ENCODE measurements at places on chromosomes 16 and 17.

DNA sequence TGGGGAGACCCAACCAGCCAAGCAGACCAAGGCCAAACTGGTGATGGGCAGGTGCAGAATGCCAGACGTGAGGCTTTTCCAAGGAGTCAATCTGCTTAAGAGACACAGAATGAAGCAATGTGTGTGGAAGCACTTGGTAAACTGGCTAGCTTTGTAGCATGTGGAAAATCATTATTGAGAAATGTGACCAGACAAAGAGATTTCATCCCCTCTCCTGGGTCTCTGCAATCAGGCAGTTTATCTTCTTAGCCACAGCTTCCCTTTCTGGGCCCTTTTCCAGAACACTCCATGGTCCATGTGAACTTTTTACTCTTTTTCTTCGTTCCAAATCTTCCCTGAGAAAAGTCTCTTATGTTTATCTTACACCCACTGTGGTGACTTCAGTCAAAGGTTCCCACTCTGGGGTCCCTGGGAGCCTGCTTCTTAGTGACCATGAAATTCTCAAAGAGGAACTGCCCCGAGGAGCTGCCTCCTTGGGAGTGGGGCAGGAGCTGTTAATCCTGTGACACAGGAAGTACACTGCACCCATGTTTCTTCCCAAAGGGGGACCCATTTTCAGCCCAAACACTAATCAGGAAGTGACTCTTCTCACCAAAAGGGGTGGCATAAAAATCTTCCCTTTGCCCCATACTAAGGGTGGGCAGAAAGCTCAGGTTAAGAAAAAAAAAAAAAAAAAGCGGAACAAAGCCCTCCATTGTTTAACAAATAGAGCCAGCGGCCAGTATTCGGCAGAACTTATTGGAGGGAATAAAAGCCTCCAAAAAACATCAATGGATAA, 346.2 kb upstream of the ASIC2 start:
- DNase-seq: no peak

DNA sequence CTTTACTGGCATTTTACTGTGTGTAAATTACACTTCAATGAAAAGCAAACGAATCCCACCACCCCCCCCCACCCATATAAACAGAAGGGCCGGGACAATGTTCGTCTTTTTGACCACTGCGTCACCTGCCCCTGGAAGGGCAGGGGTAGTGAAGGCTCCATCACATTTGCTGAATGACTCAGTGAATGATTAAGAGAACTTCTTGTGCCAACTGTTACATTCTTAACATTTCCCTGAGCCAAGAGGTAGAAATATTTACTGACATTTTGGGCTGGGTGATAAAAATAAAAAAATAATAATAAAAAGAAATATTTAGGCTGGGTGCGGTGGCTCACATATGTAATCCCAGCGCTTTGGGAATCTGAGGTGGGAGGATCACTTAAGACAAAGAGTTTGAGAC, 24.1 kb downstream of the C16orf96 start:
- no peak for DNase-seq

- no peak for DNase-seq
Observed at GRCh38 chr17:78779850-78780249, 2.2 kb downstream of the CYTH1 start.

GRCh38 chr16:70738083-70738977, 52.5 kb upstream of the MTSS2 start:
- DNase-seq: no peak

DNA sequence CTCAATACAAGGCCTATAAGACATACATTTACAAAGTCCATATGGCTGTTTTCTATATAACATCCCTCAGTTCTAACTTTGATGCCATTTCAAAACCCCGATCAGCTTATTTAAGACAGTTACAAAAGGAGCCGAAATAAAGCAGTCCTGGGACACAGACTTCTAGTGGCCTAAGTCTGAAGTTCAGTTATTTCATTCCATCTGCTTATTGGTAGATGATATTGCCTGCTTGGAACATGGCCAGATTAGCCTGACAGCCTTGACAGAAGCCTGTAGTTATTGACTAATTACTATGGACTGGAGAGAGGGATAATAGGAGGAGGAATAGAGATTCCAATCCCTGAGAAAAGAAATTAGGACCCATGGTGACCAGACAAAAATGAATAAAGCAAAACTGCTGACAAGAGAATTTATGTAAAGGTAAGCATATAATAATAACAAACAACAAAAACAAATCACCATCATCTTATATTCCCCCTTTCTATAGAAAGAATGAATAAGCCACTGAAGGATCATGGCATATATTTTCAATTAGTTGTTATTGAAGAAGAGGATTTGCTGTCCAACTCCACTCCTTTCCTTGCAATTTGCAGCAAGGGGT, 206.3 kb upstream of the TOM1L1 start:
- no peak for DNase-seq

DNA sequence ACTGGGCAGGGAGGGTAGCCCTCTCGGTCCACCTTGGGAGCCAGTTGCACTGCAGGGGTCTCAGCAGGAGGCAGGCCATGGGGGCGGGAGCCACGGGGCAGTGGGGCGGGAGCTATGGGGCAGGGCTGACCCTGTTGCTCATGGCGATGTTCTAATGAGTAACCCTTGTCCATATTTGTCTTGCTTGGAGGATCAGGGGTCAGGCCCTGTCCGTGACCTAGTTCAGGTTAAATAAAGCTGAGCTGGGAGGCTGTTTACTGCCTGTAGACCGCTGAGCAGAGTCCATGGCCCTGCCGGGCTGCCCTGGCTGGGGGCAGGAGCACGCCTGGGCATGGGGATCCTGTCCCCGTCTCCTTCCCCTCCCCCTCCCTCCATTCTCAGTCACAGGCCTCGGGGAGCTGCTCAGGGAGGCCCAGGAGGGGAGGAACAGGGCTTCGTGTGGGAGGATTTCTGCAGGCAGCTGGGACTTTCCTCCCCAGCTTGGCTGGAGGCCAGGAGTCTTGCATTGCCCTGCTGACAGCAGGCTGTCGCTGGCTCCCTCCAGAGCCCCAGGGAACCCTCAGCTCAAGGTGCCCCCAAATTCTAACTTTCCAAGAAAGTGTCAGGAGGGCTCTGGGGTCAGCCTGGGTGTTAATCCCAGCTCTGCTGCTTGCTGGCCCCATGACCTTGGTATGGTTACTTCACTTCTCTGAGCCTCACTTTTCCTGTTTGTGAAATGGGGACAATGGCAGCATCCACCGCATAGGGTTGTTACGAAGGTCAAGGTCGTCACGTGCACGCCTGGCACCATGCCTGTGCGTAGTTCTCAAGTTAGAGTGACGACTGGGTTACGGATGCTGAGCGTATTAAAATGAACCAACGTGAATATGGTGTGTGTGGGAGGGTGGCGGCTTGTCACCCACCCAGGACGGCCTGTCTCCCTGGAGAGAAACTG, 6.1 kb upstream of the SERPINF2 start:
- peak; percentile 83 for DNase-seq

GRCh38 chr17:977166-977565, 2.4 kb downstream of the NXN start:
- DNase-seq: no peak

DNA sequence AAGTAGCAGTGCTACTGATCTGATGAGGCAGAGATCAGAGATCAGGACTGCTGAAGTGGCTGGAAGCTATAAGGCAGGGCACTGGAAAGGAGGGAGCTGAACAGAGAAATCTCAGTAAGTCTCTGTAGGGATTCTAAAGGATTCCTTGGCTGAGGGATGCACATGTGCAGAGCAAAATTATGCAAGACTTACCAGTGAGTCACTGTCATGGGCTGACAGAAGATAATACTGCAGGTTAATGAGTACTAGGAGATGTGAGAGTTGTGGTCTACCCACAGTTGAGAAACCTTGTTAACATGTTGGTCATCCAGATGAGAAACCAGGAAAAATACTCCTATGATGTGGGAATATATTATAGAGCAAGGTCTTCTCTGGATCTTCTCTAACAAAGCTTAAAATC, 378.1 kb downstream of the HAPSTR1 start:
- DNase-seq: no peak

- no peak for DNase-seq
Observed at GRCh38 chr17:43905400-43905984, 1.8 kb downstream of the MPP2 start.

- no peak for DNase-seq
Observed at GRCh38 chr17:45650561-45650960, 133.6 kb upstream of the CRHR1 start.

GRCh38 chr17:6681671-6682070, 30.1 kb downstream of the C17orf100 start:
- no peak for DNase-seq

GRCh38 chr16:8241408-8241807, 348.9 kb downstream of the TMEM114 start:
- DNase-seq: no peak

GRCh38 chr16:63372815-63373214, 1336.6 kb upstream of the CDH8 start:
- DNase-seq: no peak

DNA sequence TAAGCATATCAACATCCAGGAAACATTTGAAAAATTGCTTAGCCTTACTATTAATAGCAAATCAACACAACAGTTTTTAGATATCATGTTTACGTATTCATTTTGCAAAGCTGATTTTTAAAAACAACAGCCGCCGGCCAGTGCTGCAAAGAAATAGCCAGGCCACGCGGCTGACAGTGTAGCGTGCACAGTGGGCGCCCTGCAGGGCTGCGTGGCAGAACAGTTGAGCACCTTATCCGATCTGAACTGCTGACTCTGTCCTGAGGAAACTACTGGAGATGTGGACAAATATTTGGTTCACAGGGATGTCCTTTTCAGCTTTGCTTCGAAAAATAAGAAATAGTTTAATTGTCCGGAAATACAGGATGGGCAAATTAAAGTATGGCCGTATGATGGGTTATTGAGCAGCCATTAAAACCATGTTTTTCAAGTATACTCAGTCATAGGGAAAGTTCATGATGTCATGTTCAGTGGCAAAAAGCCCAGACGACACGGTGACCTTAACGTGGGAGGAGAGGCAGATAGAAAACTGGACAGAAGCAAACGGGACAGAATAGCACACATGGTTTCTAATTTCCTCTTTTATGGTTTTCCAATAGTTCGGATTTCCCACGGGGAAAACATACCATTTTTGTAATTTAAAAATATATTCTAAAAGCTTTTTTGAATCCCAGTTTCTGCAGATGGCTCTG, 52.4 kb upstream of the ENDOV start:
- no peak for DNase-seq

- DNase-seq: peak; percentile 95
Observed at GRCh38 chr17:80942423-80943345, 49.0 kb upstream of the CHMP6 start.

DNA sequence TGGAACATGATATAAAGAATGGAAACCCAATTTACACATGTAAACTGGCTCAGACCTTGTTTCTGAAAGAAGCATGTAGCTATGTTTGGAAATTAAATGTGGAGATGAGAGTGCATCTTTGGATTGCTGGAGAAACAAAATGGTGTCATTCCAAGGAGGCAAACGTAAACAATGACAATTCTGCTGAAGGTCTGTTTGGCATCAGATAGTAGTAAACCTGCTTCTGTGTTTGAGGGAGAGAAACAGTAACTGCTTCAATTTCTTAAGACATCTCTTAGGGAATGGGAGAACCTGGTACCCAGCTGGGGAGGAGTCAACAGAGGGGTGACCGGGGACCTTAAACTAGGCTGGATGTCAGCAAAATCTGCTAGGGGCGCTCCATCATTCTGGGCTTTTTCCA, 23.5 kb downstream of the GPRC5B start:
- no peak for DNase-seq

DNA sequence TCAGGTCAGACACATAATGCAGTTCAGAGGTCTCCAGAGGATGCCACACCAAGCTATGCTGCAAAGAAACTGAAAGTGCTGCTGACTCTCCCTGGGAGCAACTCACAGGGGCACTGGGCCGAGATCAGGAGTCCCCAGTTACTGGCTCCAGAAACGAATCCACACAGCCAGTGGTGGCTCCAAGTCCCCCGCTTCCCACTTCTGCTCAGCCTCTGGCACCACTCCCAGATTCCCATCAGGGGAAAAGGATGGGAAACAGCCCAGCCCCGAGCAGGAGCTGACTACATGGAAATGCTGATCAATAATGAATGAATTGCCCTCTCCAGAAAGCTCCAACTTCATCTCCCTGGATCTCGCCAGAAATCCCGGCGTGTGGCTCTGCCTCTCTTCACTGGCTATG, 62.3 kb upstream of the CDH5 start:
- DNase-seq: no peak
